ENCODE measurements at places on chromosomes 7 and 10. TPM values are rescaled to one million over a fixed set of nuclear protein-coding genes. Genes with fewer than 3 reads are reported as not detected.

Gene CPVL
- total RNA-seq = 9.6 TPM

DNA sequence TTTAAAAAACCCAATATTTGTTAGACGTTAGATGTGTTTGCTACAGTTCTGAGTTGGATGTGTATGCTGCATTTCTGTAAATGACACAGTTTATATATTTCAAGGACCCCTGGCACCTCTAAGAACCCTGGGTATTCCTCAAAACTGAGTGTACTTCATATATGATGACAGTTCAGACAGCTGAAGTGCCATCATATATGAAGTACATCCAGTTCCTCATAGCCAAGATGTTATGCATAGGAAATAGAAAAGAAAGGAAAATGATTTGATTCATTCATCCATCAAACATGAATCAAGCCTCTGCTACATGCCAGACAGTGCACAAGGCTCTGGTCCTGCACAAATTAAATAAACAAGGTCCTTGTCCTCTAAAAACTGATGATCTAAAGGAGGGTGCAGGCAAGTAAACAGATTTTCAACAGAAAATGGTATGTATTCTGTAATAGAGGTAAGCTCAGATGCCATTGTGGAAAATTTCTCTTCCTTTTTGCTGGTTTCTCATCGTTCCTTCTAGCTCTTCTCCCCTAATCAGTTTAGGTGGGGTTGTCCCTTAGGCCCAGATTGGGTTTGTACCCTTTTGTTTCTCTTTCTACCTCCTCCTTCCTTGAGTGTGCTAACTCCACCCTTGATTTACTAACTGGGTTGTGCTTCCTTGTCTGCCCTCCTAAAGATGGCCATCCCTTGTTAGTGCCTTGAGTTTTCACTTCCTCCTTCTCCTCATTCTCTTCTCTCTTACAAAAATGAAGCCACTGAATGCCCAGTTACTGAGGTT is 25.3 kb upstream of the SMIM30 start:
- H3K36me3 ChIP-seq = no peaks in the 10 kb centered on the region
- no peak for DNase-seq
- H3K27ac ChIP-seq = no peak overlapping the region
- no peaks in the 10 kb centered on the region for H3K4me1 ChIP-seq
- H3K27me3 ChIP-seq = no peaks in the 10 kb centered on the region
- H3K4me3 ChIP-seq = no peak overlapping the region

GRCh38 chr10:70430493-70431445 is 10.7 kb downstream of the NODAL start:
- peaks cover 36% of the 10 kb centered on the region for H3K4me1 ChIP-seq
- H3K36me3 ChIP-seq = no peaks in the 10 kb centered on the region
- DNase-seq = peak; percentile 95
- H3K27me3 ChIP-seq = no peaks in the 10 kb centered on the region

- no peaks in the 10 kb centered on the region for H3K36me3 ChIP-seq
- no peak overlapping the region for H3K4me3 ChIP-seq
- H3K27me3 ChIP-seq = no peaks in the 10 kb centered on the region
- no peak for DNase-seq
- no peaks in the 10 kb centered on the region for H3K4me1 ChIP-seq
Measured at GRCh38 chr7:108014215-108014614, 11.3 kb upstream of the LAMB1 start.

DNA sequence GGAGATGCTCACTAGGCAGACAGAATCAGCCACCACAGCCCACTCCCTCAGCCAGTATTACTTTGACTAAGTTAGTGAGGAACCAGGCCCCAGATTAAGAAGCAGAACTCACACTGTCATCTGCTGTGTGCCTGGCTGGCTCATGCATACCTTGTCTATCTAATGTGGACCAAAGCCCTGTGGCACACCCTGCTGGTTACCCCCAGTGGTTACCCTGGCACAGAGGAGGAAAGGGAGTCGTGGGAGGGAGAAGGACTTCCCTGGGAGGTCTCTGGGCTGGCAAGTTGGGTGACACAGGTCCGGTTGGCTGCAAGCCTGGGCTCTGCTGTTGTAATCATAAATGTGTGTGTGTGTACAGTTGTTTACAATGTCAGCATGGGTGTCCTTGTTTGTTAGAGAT is 7.5 kb upstream of the SH2D4B start:
- no peak overlapping the region for H3K27ac ChIP-seq
- peaks cover 23% of the 10 kb centered on the region for H3K4me1 ChIP-seq
- DNase-seq = no peak
- no peaks in the 10 kb centered on the region for H3K36me3 ChIP-seq
- H3K27me3 ChIP-seq = no peaks in the 10 kb centered on the region

GRCh38 chr7:93931655-93932054 is 10.1 kb downstream of the GNG11 start:
- H3K27ac ChIP-seq = no peak overlapping the region
- peaks cover 3% of the 10 kb centered on the region for H3K4me1 ChIP-seq
- peaks cover 3% of the 10 kb centered on the region for H3K36me3 ChIP-seq

Data from vagina (tissue), 2 donors.